ENCODE measurements at places on chromosomes 1 and 21.

DNA sequence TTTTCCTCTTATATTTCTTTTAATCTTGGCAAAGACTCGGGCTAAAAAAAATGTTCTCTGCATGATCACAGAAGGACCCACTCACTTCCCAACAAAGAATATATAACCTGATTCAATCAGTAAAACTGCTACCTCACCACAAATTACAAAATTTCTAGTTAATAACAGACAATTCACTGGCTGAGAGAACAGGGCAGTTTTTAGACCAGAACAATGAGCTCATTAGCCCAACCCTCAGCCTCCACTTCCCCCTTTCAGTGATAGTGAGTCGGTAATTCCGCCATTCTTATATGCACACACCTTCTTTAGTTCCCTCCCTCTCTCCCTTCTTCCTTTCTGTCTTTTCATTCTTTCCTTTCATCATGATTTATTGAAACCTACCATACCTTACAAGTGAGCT lies 8.9 kb downstream of the SIPA1L2 start:
- no peak for DNase-seq

DNA sequence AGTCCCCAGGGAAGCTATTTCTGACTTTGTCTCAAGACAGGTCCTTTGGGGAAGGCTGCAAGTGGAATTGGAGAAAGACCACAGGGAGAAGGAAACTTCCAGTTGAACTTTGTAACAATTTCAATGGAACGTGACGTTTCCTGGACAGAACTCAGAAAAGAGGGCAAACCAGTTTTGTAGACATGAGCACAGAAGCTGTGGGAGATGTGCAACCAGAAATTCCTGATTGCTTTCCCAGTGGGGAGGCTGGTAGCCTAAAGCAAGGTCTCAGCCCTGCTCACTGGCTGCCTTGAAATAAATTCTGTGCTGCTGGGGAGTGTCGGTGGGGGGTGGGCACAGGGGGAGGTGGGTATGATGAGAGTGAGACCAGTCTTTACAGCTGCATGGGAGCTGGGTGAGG lies 1206.7 kb upstream of the ADGRL2 start:
- DNase-seq, result no peak

DNA sequence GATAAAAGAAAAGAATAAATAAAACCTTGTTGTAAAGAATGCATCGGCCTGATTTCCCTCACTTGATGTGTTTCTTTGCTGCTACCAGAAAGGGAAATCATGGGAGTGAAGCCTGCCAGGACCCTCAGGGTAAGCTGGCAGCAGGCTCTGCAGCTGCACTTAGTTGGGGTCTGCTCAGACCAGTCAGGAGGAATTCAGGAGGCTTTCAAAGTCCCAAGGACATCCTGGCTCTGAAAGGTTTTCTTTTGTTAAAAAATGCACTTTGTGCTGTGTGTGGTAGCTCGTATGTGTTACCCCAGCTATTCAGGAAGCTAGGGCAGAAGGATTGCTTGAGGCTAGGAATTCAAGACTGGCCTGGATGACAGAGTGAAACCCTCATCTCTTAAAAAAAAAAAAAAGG lies 254.8 kb downstream of the ZNF648 start:
- no peak for DNase-seq

GRCh38 chr1:6235296-6235677 lies 477 bp downstream of the ICMT start:
- no peak for DNase-seq

DNA sequence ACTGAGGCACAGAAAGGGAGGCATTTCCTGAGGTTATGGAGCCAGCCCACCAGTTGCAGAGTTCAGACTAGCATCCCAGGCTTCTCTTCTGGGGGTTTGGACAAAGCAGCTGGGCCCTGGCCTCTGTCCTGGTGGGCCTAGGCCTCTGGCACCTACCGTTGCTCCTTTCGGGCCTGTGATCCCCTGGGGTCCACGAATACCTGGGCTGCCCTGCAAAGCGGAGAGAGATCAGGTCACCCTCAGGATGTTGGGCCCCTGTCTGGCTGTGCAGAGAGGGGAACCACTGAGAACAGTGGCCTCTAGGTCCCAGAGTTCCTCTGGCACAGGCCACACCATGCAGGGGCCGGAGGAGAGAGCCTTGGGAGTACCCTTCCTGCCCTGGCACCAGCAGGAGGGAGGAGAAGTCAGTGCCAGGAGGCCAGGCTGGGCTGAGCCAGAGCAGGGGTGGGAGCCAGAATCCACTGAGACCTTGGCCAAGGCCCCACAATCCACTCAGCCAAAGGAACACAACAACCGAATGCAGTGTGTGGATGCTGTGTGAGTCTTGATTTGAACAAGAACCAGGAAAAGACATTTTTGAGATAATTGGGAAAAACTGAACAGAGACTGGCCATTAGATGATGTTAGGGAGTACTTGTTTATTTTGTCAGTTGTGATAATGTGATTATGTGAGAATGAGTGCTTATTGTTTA lies 8.9 kb downstream of the COL9A2 start:
- DNase-seq, result no peak

- peak; percentile 55 for DNase-seq
Measured at GRCh38 chr1:202007805-202008489, 2.4 kb upstream of the ELF3 start.
